Fibroblast of lung (primary cell): ENCODE measurements at places on chromosomes 7 and 10.
A peak's percentile ranks its signal among the peaks of the same experiment; 100 is the strongest.

DNA sequence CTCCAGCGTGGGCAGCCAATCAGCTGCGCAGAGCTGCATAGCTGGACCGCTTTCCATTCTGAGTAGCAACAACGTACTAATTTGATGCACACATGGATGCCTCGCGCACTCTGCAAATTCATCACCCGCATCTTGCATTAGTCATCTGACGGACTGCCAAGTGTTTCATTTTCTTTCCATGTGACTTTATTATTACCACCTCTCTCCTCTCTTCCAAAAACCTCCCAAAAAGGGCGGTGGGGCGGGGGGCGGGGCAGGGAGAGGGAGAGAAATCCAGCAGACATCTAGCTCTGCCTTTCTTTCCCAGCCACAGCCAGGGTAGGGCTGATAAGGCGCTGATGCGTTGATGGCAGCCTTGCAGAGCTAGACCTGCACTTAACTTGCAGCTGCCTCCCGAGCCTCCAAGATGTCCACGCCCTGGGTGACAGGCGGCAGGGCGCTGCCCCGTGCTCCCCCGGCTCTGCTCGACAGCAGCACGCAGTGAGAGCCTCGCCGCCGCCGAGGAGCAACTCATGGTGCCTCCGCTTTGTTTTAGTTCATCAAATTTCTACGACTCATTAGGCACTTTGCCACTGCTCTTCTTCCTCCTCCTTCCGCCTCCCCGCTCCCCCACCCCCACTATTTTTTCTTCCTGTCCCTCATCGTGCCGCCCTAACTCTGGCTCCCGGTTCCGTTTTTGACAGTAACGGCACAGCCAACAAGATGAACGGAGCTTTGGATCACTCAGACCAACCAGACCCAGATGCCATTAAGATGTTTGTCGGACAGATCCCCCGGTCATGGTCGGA is 147.3 kb downstream of the CELF2 start:
- DNase-seq = peak; percentile 91

DNA sequence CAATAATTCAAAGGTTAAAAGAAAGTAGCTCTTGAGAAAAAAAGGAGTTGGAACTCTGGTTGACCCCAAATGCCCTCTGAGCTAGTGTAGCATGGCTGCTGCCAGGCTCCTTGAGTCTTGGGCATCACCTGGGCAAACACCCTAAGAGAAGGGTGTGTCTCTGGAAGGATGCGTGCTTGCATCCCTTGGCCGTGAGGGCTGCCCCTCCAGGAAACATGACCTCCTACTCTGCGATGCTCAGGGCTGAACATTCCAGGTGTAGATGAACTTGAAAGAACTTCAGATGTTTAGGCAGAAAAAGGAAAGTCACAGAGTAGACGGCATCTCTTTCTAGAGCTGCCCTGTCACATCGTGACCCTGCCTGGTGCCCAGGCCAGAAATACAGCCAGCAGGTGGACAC is 189.4 kb upstream of the TCERG1L start:
- no peak for DNase-seq

GRCh38 chr7:38658921-38659320 is 27.7 kb upstream of the AMPH start:
- peak; percentile 10 for DNase-seq

DNA sequence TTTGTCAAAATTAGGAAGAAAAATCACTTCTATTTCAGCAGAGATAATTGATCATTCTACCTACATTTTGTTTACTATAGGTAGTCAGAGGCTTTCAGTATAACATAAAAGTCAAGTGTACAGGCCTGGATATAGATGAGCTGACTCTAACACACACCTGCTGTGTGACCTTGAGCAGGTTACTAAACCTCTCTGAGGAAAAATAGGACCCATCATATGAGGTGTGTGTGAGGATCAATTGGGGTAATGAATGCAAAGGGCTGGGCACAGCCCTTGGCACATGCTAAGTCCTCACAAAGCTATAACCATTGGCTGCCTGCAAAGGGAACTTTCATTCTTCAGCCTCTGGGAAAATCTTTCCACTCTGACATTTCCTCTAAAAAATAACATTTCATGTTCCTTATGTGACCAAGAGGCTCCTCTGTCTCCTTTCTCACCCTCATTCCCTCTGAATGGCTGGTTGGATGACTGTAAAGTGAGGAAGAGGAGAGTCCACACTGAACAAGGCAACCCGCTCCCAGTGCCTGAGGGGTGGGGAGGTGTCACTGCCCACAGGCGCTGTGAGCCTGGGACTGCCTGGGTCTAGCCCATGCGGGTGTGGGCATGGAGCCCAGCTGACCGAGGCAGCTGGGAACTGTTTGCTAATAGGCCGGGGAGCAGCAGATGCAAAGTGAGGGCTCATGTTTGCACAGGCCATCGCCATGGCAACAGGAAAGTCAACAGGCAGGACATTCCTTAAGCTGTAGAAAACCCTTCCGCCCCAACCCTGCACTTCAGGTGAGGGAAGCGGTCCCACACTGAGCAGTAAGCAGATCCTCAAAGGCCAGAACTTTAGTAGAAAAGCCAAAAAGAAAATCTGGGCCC is 36.8 kb downstream of the MYOF start:
- DNase-seq = peak; percentile 99

DNA sequence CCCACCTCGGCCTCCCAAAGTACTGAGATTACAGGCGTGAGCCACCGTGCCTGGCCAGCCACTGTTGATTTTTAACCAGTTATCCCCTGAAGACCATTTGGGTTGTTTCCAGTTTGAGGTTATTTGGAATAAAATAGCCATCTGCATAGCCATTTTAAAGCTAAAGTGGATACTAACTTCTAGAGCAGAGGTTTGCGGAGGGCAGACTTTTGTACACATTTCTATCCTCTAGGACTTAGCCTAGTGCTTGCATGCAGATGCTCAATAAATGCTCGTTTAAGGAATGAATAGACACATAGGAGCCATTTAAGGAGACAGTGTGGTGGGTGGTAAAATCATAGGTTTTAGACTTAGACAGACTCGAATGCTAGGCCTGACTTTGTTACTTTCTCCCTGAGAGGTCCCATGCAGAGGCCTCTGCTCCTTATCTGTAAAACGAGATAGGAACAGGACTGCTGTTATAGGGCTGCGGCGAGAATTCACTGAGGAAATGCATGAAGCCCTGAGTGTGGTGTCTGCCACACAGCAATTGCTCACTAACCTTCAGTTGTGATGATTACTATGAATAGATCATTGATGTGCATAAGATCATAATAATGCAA is 75.9 kb downstream of the PFKFB3 start:
- no peak for DNase-seq

GRCh38 chr7:153657182-153657800 is 394.9 kb upstream of the DPP6 start:
- no peak for DNase-seq

DNA sequence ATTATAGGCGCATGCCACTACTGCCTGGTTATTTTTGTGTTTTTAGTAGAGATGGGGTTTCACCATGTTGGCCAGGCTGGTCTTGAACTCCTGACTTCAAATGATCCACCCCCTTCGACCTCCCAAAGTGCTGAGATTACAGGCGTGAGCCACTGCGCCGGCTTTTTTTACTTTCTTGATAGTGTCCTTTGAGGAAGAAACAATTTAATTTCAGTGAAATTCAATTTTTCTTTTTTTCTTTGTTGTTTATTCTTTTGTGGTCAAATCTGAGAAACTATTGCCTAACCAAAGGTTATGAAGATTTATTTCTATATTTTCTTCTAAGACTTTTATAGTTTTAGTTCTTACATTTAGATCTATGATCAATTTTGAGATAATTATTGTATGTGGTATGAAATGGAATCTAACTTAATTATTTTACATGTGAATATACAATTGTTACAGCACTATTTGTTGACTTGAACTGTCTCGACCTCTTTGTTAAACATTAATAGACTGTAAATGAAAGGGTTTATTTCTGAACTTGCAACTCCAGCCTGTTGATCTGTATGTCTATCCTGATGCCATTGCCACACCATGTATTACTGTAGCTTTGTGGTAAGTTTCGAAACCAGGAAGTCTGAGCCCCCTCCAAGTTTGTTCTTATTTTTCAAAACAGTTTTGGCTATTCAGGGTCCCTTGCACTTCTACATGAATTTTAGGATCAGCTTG is 19.8 kb upstream of the RASSF4 start:
- peak; percentile 65 for DNase-seq

DNA sequence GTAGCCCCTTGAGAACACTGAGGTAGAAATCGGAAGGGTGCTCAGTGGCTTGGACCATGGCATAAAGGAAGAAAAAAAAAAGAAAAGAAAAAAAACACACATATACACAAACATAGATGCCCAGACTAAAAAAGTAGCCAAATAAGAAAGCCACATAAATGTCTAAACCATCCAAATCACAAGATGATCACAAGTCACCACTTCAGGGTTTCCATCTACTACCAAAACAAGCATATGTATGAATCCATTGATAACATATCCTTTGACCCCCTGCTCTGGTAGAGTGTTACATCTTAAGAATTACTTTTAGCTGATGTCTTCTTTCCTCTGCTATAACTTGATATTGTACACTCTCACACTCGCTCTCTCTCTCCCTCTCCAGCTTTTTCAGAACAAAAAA is 245.9 kb downstream of the AHR start:
- DNase-seq = no peak

DNA sequence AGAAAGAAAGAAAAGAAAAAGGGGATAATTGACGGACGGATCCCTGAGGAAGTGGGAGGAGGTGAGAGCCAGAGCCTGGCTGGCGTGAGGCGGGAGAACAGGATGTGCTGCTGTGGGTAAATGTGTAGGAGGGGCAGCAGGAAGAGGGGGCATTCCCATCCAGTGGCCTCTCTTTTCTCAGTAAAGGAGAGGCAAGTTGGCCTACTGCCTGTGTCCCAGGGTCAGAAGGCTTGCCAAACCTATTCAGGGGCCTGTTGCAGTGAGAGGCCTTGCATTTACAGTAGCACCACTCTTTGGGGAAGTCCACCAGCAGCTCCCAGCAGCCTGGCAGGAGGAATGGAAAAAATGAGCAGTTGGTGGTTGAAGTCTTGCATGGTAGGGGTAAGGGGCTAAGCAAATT is 26.6 kb upstream of the ASCC1 start:
- peak; percentile 72 for DNase-seq

DNA sequence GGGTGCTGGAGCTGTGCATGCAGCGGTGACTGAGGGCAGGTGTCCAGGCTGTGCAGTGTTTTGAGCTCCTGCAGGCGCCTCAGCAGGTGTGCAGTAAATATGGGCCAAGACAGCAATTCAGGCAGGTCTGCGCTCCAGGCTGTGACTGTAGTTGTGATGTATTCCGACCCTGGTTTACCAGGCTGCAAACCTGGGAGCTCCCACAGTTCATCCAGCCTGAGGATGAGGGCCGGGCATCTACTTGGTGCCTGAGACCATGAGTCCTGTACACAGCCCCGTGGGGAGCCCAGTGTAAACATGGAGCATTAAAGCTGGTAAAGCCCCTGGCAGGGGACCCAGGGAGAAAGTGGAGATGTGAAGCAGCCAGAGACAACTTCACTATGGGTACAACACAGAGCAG is 82.8 kb downstream of the VOPP1 start:
- DNase-seq = no peak

GRCh38 chr7:155424301-155425010 is 33.5 kb upstream of the EN2 start:
- no peak for DNase-seq

GRCh38 chr10:121127151-121127906 is 276.2 kb downstream of the WDR11 start:
- DNase-seq = no peak

DNA sequence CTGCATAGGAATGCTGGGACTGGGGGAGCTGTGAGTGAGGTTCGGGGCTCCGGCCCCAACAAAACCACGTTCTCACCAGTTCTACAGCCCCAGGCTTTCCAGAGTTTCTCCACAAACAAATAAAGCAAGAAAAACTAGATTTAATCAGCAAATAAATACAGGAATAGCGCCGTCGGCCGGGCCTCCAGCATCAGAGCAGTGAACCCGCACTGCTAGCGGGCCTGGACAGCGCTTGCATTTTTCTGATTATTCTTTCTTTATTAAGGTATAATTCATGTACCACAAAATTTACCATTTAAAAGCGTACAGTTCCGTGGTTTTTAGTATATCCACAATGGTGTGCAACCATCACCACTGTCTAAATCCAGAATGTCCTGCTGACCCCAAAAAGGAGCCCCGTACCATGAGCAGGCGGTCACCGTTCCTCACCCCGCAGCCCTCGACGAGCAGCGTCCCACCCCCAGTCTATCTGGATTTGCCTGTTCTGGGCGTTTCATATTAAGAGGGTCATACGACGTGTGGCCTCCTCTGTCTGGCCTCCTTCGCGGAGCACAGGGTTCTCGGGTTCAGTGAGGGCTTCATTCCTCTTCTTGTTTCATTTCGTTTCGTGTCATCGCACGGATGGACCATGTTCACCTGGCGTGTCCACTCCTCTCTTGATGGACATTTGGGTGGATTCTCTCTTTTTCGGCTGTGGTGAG is 35.5 kb upstream of the FOXL3 start:
- no peak for DNase-seq

- no peak for DNase-seq
Observed at GRCh38 chr10:114057855-114058254, 14.2 kb downstream of the ADRB1 start.

GRCh38 chr7:29851487-29851886 is 45.2 kb downstream of the WIPF3 start:
- no peak for DNase-seq

GRCh38 chr10:119143657-119144056 is 21.9 kb downstream of the SFXN4 start:
- DNase-seq = no peak

DNA sequence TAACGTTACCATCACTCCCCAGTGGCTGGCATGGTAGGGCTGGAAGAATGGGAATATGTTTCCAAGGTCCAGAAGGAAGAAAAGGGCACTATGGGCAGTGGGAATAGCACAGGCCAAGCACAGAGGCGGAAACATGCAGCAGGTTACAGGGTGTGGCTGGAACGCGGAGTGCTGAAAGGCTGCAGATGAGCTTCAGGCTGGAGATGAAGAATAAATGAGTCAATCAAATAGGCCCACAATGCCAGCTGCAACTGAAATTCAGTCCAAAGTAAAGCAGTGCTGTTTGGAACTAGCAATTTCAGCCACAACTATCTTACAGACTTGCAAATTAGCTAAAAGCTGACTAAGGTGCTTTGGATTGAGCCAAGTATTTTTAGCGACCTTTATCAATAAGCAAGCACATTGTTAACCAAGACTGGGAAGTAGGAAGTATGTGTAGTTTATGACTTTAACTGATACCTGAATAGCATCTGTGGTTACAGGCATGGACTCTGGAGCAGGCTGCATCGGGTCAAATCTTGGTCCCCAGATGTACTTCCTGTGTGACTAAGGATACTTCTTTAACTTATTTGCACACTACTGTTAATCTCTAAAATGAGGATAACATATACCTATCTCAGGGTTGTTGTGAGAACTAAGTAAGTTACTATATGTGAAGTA is 77.5 kb upstream of the CTTNBP2 start:
- no peak for DNase-seq

- peak; percentile 24 for DNase-seq
Observed at GRCh38 chr10:50510517-50511473, 113.0 kb downstream of the SGMS1 start.
